ENCODE measurements at places on chromosomes 5 and 9. TPM values are rescaled to one million over a fixed set of nuclear protein-coding genes. Genes with fewer than 3 reads are reported as not detected.

Gene RNF20
- total RNA-seq, result 22.0 TPM

Gene IFNA4
- total RNA-seq, result not detected

Gene LMBRD2
- 7.5 TPM for total RNA-seq

Gene SLC34A1
- total RNA-seq, result 0.43 TPM

Gene FER
- total RNA-seq, result 29.4 TPM

Gene B4GALT1
- 46.7 TPM for total RNA-seq

Gene PAEP
- total RNA-seq, result not detected

Gene SVEP1
- total RNA-seq, result 1.2 TPM

Gene GABRA6
- not detected for total RNA-seq

Gene TUSC1
- 23.0 TPM for total RNA-seq

Gene SPINK6
- not detected for total RNA-seq

Gene IL4
- total RNA-seq, result not detected

Gene ITK
- total RNA-seq, result not detected

Gene MARCHF3
- 1.4 TPM for total RNA-seq

Gene CAMK2A
- total RNA-seq, result 0.24 TPM

Gene ABCA1
- 63.1 TPM for total RNA-seq

Gene CORO2A
- 17.1 TPM for total RNA-seq

Gene PCDHGA11
- total RNA-seq, result 2.2 TPM

Gene TRIM23
- total RNA-seq, result 18.8 TPM

Gene AK3
- total RNA-seq, result 71.8 TPM

Data from tracheal epithelial cell (primary cell).